ENCODE measurements at places on chromosomes 12 and 14.

- DNase-seq = no peak
Observed at GRCh38 chr12:110708917-110709316, 20.0 kb upstream of the HVCN1 start.

GRCh38 chr14:105039458-105040205 lies 18.7 kb upstream of the CDCA4 start:
- peak; percentile 45 for DNase-seq

DNA sequence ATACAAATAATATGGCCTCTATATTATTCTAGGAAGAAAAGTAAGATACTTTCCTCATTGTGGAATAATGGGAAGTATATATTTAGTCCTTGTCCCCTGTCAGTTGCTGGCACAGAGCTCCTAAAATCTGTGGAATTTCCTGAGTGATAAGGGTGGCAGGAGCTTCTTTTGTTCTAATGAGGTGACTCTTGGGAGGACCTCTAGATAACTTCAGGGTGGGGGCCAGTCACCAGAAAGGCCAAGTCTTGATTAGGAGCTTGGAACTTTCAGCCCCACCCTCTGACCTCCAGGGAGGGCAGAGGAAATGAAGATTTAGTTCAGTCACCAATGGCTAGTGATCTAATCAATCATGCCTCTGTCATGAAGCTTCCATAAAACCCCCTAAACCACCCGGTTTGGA lies 179.9 kb upstream of the PRICKLE1 start:
- DNase-seq = no peak

DNA sequence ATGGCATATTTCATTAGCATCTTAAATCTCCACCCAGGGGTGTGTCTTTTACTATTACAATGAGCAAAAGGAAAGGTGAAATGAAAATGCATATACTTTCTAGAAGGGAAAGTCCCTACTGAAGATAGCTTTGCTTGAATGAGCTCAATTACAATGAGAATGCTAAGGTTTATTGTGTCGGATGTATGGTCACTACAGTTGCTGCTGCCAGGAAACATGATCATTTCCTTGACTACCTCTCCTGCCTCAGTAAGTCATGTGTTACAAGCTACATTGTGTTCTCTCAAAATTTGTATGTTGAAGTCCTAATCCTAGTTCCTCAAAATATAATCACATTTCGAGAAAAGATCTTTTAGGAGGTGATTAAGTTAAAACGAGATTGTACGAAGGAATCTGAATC lies 322.2 kb downstream of the MDGA2 start:
- no peak for DNase-seq

GRCh38 chr12:57845478-57846284 lies 848 bp downstream of the CTDSP2 start:
- peak; percentile 80 for DNase-seq

GRCh38 chr12:88810806-88811205 lies 230.5 kb upstream of the KITLG start:
- DNase-seq = no peak

DNA sequence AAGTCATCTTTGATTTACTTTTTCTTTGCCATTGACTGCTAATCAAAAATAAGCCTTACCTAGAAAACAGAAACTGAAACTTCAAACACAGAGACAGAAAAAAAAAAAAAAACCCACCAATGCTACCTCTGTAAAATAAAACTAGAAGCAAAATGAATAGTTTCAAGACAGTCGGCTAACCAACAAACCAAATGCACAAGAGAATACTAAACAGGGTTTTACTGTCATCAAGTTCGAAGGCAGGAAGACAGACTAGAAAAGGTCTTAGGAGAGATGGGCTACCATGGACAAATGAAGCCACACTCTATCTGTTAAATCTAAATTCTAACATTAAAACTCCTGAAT lies 59.5 kb downstream of the SEL1L start:
- DNase-seq = peak; percentile 57

- peak; percentile 67 for DNase-seq
Observed at GRCh38 chr14:81401420-81402122, 1.4 kb upstream of the STON2 start.

DNA sequence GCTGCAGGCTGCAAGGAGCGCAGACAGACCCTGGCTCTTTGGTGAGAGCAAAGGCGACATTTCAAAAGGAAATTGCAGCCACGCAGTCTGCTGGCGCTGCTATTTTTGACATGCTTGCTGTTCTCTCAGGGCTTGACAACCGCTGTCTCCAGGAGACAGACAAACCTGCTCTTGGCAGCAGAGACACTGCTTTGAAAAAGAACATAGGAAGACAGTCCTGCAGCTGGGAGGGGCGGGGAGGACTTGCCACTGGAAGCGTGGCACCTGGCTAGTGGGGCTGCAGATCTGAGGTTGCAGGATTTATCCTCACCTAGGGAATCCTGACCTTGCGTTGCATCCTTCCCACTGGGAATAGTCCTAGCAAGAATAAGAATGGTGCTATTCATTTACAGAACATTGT lies 91.8 kb upstream of the KCNA1 start:
- DNase-seq = no peak

GRCh38 chr12:68140556-68140955 lies 19.0 kb downstream of the IFNG start:
- no peak for DNase-seq

GRCh38 chr14:68692916-68693771 lies 99.7 kb downstream of the ZFP36L1 start:
- DNase-seq = no peak

GRCh38 chr12:110848314-110848923 lies 1.6 kb downstream of the CCDC63 start:
- no peak for DNase-seq

DNA sequence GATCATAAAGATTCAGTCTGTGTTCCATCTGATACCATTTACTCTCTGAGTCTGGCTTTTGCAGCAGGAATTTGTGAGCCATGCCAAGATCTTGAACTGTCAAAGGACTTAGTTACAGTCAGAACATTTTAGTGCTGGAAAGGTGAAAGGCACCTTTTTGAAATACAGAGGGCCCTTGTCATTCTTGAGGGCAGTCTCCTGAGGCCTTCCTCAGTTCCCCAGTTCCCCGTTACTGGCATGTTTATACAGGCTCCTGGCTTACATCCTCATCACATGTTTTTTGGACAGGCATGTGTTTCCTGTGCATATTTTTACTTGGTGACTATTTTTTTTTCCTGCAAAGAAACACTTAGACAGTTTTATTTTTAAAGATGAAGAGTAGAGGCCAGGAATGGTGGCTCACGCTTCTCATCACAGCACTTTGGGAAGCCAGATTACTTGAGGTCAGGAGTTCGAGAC lies 21.0 kb downstream of the CFAP54 start:
- no peak for DNase-seq

DNA sequence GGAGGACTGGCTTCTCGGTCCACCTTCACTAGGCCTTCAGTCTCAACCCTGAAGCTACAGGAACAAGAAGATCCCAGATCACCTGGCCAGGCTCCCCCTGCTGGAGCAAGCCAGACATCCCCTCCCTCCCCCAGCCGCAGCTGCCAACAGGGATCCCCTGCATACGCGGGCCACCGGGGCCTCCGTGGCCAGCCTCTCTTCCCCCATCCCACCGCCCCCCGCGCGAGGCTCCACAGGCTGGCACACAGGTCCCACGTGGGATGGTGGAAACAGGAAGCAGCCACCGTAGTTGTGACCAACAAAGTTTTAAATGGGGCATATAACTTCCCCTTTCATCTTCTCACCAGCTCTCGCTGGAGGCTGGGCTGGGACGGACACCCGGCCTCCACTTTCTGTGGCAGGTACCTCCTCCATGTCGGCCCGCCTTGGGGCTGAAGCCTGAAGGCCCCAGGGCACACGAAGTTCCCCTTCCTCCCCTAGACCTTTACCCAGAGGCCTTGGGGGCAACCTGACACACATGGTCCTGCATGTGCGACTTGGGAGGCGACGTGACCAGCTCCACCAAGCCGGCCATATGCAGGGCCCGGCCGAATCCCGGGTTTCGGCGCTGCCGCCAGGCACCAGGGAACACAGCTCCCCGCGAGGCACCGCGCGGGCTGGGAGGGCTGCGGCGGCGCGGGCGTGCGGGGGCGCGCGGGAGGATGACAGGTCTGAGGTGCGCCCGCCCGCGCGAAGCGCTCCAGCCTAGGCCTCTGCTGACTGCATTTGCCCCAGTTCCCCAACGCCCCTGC lies 44.4 kb upstream of the PNMA1 start:
- peak; percentile 77 for DNase-seq

DNA sequence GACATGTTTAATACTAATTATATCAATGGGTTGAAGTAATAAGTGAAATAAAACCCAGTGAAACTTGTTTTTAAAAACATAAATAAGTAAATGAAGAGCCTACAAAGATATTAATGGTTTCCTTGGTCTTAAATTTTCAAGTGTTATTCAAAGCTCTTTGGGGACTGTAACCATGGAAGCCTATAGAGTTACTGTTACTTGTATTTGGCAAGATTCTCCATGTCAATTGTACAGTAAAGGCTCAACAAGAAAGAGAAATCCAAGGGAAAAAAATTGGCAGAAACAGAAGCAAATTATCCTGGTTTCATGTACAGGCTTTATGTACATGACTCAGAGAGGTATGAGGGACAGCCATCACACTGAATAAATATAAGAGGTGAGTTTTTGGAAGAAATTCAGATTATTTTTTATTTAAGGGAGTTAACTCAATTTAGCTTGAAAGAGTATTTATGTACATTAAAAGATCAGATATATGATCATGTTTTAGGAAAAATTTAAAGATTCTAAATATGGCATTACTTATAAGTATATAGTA lies 151.1 kb upstream of the HMGA2 start:
- DNase-seq = no peak

DNA sequence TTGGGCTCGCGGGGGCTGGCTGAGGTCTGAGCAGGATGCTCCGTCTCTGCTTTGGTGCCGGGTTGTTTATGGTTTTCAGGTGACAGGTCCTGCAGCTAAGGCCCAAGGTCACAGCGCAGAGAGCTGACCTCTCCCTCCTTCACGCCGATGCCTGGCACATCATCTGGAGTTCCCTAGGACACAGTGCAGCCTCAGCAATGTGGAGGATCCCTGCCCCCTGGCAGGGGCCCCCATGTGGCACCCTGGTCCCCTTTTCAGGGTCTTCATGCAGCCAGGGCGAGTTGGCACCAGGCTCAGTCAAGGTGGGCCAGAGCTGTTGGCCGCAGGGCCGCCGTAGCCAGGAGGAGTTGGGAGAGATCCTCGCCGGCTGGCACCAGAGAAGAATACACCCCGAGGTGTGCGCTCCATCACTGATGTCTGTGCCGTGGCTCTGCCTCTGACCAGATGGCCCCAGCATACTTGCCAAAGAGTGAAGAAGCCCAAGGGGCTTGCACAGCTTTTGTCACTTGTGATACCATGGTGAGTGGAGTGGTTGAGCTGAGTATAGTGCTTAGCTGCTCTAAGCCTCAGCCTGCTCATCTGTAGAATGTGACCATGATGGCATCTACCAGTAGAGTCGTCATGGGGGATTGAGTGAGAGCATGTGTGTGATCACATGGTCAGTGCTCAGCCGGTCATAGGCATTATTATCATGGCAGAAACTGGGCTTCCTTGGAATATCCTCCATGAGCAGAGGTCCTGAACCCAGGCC lies 11.0 kb downstream of the TPCN1 start:
- DNase-seq = no peak

GRCh38 chr12:10557766-10558165 lies 52.1 kb downstream of the EIF2S3B start:
- DNase-seq = no peak

GRCh38 chr14:85124631-85125290 lies 405.2 kb upstream of the FLRT2 start:
- peak; percentile 34 for DNase-seq

- no peak for DNase-seq
Observed at GRCh38 chr12:50006754-50007442, 18.4 kb downstream of the RACGAP1 start.

DNA sequence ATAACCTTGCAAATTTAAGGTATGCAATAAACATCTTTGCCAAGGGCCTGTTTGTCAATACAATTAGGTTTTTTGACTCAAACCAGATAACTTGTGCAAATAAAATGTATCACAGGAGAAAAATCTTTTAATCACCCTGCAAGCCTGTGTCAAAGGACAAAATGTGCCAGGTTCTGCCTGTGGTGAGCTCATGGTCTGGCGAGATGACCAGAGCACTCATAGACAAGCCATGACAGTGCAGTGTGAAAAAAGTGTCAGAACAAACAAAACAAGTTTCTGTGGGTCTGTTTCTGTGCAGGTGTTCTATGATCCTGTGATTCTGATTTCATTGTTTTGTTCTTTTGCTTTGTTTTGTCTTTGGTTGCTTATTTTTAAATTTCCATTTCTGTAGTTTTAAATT lies 847.2 kb downstream of the VRK1 start:
- DNase-seq = no peak

DNA sequence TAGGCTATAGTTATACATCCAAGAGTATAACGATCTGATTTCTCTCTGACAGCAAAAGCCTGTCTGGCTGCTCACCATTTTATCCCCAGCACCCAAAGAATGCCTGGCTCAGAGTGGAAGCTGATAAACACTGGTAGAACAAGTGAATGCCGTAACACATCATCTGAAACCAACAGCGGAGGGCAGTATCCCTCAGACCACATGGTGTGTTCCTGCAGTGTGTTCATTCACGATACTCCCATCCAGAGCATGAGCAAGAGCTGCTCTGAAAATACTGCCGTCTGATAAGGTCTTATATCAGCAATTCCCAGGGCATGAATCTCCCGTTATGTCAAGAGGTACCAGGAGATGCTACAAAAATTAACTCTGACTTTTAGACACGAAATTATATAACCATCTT lies 95.9 kb downstream of the TTC7B start:
- peak; percentile 75 for DNase-seq

- peak; percentile 59 for DNase-seq
Observed at GRCh38 chr12:30197392-30198057, 413.8 kb upstream of the TMTC1 start.

DNA sequence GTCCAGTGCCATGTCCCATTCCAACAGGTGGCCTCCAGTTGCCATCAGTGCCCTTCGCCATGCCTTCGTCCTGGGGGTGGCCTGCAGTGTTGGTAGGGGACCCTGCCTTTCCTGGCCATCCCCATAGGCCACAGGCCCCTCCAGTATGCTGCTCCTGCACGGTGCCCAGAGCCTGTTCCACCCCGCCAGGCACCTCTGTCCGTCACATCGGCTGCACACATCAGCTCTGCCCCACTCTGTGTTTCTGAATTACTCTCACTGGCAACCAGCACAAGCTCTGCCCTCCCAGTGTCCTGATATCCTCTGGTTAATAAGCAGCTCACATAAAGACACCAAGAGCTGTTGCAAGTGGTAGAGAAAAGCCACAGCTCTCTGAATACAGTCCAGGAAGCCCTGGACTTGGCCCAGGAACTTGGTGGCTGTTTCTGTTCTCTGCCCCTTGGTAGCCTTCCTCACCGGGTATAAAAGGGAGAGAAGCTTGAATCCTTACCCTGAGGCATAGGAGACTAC lies 31.3 kb upstream of the ATP2A2 start:
- no peak for DNase-seq

DNA sequence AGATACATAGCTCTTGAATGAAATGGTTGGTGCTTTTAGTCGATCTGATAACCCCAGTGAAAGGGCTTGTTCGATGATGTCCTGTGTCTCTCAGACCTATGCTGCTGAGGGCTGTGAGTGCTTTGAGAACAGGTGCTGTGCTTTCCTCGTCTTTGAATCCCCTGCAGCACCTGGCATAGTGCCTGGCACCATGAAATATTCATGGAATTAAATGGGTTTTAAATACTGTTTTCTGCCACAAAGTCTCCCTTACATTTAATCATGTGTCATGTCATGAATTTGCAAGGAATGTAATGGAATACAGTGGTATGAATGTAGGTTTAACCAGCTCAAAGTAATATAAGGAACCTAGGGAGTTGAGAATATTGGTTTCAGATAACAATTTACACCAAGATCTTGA lies 220.5 kb upstream of the PRICKLE1 start:
- no peak for DNase-seq

- no peak for DNase-seq
Observed at GRCh38 chr12:51472984-51473383, 48.4 kb downstream of the SLC4A8 start.

GRCh38 chr14:71235875-71236274 lies 328.6 kb downstream of the PCNX1 start:
- DNase-seq = no peak
